Hematopoietic multipotent progenitor cell treated with erythropoietin and hydrocortisone succinate and interleukin-3 and kit ligand, for 6 days (in vitro differentiated cells): ENCODE measurements at places on chromosomes 12 and 14.
A peak's percentile ranks its signal among the peaks of the same experiment; 100 is the strongest.

DNA sequence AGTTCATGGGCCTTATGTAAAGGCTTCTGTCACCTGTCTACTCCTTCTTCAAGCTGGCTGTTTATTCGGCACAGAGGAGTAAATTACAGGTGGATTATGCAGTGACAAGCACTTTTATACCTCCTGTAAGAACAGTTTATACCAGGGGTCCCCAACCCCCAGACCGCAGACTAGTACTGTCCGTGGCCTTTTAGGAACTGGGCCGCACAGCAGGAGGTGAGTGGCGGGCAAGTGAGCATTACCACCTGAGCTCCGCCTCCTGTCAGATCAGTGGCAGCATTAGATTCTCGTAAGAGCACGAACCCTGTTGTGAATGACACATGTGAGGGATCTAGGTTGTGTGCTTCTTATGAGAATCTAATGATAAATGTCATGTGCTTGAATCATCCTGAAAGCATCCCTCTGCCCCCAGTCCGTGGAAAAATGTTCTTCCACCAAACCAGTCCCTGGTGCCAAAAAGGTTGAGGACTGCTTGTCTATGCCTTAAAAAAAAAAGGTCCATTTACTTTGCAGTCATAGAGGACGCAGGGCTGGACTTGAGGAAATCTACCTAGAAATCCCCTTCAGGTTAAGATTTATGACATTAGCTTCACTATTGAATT is 78.8 kb downstream of the ETV6 start:
- DNase-seq, result no peak

- no peak for DNase-seq
Measured at GRCh38 chr12:72272731-72273498, 745 bp downstream of the TRHDE start.

- no peak for DNase-seq
Measured at GRCh38 chr12:100908501-100908900, 113.9 kb downstream of the ANO4 start.

GRCh38 chr14:94787655-94788054 is 17.7 kb upstream of the GSC start:
- no peak for DNase-seq

DNA sequence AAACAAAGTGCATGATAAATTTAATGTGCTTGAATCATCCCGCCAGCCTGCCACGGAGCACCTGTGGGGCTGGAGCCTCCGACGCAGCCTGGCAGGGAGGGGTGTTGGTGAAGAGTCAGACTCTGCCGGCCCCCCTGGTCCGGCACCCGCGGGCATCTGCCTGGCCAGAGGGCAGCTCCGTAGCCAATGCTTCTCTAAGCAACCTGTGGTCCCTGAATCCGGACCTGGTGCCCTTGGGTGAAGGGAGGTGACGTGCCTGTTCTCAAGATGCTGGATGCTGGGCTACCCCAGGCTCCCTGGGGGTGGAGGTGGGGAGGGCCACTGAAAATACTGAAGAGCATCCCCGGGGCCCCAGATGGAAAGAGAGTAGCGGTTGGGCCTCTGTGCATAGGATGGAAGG is 158.6 kb upstream of the C14orf180 start:
- DNase-seq, result no peak

- DNase-seq, result no peak
Measured at GRCh38 chr12:106712768-106713167, 61.7 kb upstream of the RIC8B start.

DNA sequence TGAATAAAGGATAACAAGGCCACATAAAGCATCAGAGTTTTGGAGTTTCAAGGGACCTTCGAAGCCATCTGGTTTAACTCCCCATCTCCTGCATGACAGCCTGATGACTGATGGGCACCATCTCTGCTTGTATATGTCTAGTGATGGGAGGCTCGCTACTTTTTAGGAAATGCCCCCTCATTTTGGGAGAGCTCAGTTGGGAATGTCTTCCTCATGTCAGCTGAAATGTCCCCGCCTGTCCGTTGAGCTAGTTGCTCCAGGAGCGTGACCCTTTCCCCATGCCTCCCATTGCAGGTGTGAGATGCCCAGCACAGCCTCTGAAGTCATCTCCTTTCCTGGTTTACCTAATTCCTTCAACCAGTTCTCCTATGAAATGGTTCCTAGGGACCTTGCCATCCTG is 69.6 kb upstream of the CAPRIN2 start:
- no peak for DNase-seq

- no peak for DNase-seq
Measured at GRCh38 chr12:115101520-115101919, 417.5 kb upstream of the TBX3 start.

- DNase-seq, result no peak
Measured at GRCh38 chr12:116039081-116039480, 238.4 kb downstream of the MED13L start.

- no peak for DNase-seq
Measured at GRCh38 chr12:52969828-52970569, 21.1 kb downstream of the KRT18 start.

DNA sequence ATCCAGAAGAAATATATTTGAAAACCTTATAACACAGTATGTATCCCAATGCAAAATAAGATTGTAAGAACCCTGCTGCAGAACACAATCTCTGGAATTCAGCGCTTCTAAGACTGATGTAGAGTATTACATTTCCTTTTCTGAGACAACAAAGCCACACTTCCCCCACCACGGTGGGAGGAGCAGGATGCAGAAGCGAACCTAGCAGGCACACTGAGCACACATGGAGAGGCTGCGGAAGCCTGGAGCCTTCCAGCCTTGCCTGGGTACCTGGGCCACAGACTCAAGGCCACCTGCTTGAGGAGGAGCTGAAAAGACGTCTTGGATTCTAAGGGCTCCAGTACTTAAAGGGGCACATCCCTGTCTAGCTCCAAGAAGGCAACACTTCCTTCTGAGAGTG is 46.4 kb downstream of the TCHP start:
- DNase-seq, result no peak

DNA sequence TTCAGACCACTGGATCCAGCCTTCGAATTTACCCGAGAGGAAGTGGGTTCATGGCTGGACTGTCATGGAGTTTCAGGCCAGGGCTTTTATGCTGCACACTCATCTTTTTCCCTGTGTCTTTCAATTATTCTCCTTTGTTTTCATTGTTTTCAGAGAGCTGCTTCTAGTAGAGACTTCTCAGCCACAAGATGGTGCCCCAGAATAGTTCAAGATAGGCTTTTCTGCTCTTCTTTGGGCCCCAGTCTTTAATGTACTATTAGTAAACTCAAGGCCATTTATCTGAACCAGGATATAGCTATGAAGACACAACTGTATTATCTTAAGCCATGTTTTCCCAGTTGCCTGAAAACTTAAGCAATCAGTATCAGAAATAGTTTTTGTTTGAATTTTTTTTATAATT is 30.4 kb upstream of the PSMA6 start:
- peak; percentile 27 for DNase-seq

GRCh38 chr12:95116773-95117172 is 43.4 kb upstream of the NR2C1 start:
- no peak for DNase-seq

DNA sequence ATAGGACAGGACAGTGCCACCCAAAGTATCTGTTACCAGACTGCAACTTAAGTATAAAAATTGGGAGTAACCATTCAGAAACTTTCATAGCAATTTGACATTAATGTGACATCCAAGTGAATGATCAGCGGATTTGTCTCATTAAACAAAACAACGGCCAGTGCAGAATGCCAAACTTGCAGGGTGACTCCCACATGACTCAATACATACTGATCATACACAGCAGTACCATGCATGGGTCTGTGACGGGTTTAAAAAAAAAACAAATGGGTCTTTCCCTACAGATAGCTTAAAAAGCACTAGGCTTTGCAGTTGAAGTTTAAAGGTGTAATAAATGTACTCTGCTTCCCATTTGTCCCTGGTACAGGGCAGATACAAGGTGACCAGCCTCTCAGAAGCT is 116.6 kb downstream of the SLC35F4 start:
- no peak for DNase-seq

GRCh38 chr12:89927226-89927698 is 218.6 kb upstream of the ATP2B1 start:
- peak; percentile 71 for DNase-seq

GRCh38 chr12:11677093-11677492 is 27.6 kb downstream of the ETV6 start:
- DNase-seq, result no peak

- DNase-seq, result no peak
Measured at GRCh38 chr12:101648195-101648594, 49.2 kb upstream of the CHPT1 start.
